Aorta (tissue), 5 donors: ENCODE measurements at places on chromosomes 13 and 19. TPM values are rescaled to one million over a fixed set of nuclear protein-coding genes. Genes with fewer than 3 reads are reported as not detected.

GRCh38 chr13:106415442-106415841, 120.0 kb downstream of the EFNB2 start:
- no peak for DNase-seq

TNFSF9 gene
- total RNA-seq: 1.6 TPM

GRCh38 chr19:2047449-2048103, 3.5 kb downstream of the MKNK2 start:
- DNase-seq: peak; percentile 77

DNA sequence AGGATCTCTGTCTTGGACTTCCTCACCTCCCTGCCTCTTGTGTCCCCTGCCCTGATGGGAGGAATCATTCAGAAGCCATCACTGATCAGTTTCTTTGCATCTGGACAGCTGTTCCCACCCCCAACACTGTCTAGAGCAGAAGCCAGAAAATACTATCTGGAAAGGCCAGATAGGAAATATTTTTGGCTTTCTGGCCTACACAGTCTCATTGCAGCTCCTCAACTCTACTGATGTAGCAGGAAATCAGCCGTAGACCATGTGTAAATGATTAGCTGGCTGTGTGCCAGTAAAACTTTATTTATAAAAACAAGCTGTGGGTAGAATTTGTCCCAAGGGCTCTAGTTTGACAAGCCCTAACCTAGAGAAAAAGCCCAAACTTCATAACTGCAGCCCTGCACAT, 5.6 kb downstream of the SIGLEC7 start:
- DNase-seq: no peak

GRCh38 chr13:94154367-94154766, 325.1 kb downstream of the DCT start:
- DNase-seq: peak; percentile 58

TMIGD2 gene
- 0.26 TPM for total RNA-seq

DNA sequence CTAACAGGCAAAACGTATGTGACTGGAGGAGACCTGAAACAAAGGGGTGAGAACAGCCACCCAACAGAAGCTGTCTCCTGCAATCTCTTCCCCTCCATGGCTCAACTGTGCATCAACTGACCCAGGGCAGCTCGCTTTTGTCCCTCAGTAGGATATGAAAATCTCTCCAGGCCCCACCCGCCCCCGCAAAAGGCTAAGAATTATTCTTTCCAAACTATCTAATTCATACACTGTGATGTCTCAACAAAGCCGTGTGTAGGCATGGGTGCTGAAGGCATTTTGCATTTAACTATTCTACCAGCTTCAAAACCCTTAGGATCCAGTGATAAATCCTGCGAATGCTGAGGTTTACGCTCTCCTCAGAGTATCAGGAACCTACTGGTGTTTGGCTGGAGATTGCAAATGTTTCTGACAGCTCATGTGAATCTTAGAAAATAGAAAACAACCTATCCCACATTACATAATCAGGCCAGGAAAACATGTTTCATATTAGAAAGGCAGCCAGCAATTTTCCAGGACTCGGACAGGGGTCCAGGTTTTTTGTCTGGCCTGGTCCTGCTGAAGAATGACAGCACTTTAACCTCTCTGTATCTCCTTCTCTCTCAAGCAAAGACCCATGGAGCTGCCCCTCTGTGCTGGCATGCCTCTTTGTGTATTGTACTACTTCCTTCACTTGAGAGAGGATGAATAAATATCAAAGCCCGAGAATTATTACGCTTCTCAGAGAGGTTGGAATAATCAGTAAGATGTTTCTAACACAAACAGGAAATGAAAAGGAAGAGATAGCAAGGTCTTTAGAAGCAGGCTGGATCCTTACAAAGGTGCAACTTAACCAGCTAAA, 17.3 kb downstream of the DHRS12 start:
- no peak for DNase-seq

GRCh38 chr13:35552172-35552844, 75.8 kb upstream of the MAB21L1 start:
- DNase-seq: no peak
